ENCODE measurements at places on chromosomes 2 and 18.

DNA sequence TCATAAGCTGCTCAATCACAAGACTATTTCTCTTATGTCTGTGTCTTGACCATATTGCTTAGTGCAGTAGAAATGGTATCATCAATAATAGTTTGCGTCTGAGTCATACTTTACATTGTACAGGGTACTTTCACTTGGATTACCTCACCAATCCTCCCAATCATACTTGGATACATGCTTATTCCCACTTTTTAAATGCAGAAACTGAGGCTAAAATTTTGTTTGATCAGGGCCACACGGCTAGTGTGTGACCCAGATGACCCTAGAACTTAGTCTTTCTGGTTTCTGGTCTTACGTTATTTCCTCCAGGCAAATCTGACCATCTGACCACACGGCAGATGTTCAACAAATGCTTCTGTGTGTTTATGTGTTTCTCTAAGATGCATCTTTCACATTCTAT lies 23.8 kb upstream of the CCL20 start:
- no peak for DNase-seq

DNA sequence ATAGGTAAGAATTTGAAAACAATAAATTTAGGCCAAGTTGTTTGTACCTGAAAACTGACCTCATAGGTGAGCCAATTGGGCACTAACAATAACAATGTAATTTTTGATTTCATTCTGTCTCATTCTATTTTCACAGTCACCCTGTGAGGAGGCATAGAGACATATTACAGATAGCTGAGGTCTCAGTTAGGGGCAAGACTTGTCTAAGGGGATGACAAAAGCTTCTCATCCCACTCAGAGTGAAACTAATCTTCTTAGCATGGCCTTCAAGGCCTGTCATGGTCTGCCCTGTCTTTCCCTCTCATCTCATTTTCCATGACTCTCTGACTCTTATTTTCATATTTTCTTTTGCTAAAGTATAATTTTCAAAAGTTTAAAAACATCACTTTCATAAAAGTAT lies 562.0 kb upstream of the TNP1 start:
- DNase-seq, result no peak

- no peak for DNase-seq
Observed at GRCh38 chr2:174248998-174249592, 763 bp upstream of the OLA1 start.

- DNase-seq, result no peak
Observed at GRCh38 chr2:14313341-14313740, 319.2 kb upstream of the LRATD1 start.
